Right ventricle myocardium inferior (tissue), 1 donor: ENCODE measurements at places on chromosomes 3 and 15.
A peak's percentile ranks its signal among the peaks of the same experiment; 100 is the strongest.

- no peak for DNase-seq
Measured at GRCh38 chr3:45207446-45207845, 18.6 kb downstream of the TMEM158 start.

DNA sequence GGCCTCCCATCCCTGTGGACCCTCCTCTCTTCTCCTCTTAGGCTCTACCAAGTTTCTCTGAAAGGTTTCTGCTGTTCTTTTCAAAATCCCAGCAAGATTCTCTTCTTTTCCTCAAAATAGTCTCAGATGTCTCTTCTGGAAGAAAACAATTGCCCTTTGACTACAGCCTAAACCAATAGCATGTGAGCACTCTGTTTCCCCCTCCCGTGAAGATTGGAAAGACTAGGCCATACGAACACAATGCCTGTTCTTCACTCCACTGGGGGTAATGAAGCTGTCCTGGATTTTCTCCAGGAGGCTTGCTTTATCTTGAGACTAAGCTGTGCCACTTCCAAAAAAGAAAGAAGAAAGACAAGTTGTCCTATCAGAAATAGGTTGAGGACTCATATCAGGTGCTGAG, 178.7 kb upstream of the MCTP2 start:
- no peak for DNase-seq

GRCh38 chr3:113556316-113556945, 24.1 kb downstream of the SIDT1 start:
- DNase-seq, result no peak

GRCh38 chr15:91733661-91734060, 119.8 kb upstream of the SLCO3A1 start:
- no peak for DNase-seq

DNA sequence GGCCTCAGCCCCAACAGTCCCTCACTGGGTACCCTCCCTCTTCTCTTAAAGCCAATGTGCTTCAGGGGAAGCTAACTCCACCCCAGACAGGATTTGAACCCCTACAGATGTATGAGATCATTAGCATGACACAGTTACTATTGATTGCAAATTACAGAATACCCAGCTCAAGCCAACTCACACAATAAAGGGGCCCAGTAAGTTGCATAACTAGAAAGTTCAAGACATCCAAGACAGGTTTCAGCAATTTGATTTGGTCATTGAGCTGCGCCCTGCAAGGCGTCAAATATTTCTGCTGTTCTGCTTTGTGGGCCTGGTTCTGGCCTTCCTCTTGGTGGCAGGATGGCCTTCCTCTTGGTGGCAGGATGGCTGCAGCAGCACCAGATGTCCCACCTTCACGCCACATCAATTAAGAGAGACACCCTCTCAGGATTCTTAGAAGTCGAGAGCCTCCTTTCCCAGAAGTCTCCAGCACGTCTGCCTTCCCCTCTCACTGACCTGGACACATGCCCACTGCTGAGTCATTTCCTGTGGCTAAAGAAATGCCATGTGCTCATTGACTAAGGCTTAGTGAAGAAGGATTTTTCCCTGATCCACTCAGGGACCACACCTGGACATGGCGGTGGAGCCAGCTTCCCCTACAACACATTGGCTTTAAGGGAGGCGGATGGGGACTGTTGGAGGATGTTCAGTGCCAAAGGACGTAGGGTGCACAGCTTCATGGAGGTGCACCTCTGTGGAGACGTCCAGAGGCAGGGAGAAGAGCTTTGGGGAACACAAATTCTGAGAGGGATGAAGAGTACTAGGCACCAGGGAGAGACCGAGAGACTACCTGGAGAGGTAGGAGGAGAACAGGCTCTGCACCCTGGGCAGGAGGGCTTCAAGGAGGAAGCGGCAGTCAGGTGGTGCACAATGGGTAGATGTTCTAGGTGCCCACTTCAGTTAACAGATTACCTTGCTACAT, 49.1 kb downstream of the DNASE1L3 start:
- DNase-seq, result peak; percentile 77

DNA sequence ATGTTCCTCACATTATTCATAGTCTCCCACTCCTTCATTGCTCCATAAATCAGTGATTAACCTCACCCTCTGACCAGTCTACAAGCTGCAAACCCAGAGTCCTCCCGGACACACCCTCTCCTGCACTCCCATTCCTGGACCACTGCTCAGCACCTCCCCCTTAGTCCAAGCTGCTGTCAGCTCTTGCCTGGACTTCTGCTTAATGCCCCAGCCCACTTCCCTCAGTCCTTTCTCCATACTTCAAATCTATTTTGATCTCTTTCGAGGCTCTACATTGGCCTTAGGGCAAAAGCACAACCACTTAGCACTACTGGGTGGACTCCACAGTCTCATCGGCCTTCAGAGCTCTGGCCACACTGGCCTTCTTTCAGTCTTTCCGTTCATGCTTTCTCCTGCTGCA, 79.4 kb upstream of the FAM98B start:
- no peak for DNase-seq

GRCh38 chr3:62164196-62164595, 209.2 kb downstream of the FEZF2 start:
- DNase-seq, result no peak

GRCh38 chr3:110227991-110228390, 843.6 kb upstream of the NECTIN3 start:
- DNase-seq, result no peak

- DNase-seq, result no peak
Measured at GRCh38 chr15:65418596-65418995, 4.2 kb downstream of the IGDCC4 start.

DNA sequence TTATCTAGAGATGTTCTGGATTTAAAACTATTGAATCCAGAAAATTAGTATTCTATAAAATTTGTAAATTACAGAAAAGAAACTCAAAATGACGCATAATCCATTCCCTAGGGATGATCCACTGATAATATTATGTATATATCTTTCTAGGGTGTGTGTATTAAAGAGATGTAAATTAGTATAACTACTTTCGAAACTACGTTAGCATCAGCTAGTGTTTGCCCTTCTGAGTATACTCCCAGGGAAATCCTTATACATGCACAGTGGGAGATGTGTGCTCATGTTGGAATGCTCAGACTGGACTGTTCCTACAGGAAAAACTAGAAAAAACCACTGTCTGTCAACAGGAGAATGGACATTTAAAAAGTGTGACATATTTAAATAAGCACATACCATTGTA, 36.4 kb downstream of the ACAA1 start:
- no peak for DNase-seq

- no peak for DNase-seq
Measured at GRCh38 chr15:39892418-39892817, 27.6 kb downstream of the GPR176 start.

- DNase-seq, result peak; percentile 78
Measured at GRCh38 chr3:47163169-47164006, 525 bp downstream of the SETD2 start.

DNA sequence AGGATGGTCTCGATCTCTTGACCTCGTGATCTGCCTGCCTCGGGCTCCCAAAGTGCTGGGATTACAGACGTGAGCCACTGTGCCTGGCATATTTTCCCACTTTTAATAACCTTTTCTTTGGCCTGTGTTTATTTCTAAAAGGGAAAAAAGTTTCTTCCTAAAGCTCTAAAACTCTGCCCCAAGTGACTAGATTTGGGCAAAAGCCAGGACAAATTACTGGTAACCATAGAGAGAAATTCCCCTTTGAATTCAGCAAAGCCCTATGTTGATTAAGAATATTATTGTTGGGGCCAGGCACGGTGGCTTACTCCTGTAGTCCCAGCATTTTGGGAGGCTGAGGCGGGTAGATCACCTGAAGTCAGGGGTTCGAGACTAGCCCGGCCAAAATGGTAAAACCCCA, 11.5 kb upstream of the TRPM7 start:
- no peak for DNase-seq

GRCh38 chr3:196537319-196537984, 22.3 kb upstream of the SMCO1 start:
- DNase-seq, result no peak

GRCh38 chr3:149941186-149941585, 29.5 kb downstream of the PFN2 start:
- no peak for DNase-seq

DNA sequence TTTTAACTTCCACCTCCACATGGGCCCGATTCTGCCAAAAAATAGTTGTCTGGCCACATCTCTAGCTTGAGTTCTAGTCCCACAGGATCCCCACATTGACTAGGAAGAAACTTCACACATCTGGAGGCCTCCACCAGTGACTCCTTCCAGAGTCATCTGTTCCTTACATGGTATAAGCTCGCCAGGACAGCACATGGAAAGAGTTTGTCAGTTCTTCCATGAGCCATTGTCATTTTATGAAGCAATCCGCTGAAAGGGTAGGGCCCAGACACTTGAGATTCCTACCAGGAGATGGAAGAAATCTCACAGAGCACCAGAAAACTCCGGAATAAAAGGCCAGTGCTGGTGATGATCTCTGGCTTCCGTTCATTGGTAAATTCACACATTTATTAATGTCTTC, 350.5 kb upstream of the ICE2 start:
- DNase-seq, result no peak

DNA sequence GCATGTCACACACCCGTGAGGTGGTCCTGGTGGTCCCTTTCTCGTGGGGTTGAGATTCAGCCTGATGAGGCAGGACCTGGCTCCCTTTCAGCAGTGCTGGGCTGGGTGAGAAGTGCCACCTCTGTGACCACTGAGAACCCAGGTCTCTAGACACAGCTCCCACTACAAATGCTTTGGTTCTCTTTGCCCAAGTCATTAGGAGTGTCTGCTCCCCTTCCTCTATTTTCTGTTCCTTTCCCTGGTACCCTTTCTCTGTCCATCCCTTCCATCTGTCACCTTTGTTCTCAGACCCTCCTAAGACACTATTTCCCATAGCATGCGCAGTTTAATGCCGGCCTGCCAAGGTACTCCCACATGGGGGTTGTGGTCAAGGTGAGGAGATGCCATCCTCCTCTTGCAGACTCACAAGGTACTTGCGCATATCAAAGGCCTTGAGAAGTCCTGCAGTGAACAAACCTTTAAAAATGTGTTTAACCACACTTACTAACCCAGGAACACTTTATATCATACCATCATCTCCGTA, 297.7 kb downstream of the LRTM1 start:
- DNase-seq, result no peak

DNA sequence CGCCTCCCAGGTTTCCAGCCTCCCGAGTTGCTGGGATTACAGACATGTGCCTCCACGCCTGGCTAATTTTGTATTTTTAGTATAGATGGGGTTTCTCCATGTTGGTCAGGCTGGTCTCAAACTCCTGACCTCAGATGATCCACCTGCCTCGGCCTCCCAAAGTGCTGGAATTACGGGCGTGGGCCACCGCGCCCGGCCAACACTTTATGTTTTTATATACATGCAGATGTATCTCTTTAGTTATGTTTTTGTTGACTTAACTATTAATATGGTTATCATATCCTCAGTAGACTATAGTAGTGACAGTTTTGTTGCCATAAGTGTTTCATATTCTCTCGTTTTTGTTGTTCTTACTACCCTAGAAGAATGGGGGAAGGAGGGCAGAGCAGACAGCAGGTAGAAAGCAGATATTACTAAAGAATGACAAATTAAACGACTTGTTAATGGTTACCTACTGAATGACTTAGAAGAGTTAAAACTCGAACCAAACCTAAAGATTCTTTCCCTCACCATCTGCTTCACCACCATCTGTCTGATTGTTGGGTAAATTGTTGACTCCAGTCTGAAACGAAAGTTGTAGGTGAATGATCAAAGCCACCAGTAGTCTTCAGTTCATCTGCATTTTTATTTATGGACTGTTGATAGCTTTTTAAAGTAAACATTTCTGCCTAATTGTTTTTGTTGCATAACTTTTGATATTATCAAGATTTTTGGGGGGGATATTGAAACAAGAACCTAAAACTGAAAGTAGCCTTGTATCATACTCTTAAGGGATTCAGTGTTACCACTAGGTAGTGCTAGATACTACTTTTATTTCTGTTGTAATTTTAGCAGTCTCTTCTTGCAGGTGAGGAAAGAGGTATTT, 89.3 kb downstream of the RASA2 start:
- DNase-seq, result no peak

GRCh38 chr3:126541628-126542339, 16.9 kb downstream of the C3orf22 start:
- no peak for DNase-seq

GRCh38 chr3:57227204-57227929, at the start of gene APPL1:
Gene APPL1 (plus strand): TSS chr3:57227729. CDS start chr3:57227884, 155 bp downstream.
- DNase-seq, result peak; percentile 96

GRCh38 chr3:189652042-189652441, 20.9 kb downstream of the TP63 start:
- DNase-seq, result no peak

DNA sequence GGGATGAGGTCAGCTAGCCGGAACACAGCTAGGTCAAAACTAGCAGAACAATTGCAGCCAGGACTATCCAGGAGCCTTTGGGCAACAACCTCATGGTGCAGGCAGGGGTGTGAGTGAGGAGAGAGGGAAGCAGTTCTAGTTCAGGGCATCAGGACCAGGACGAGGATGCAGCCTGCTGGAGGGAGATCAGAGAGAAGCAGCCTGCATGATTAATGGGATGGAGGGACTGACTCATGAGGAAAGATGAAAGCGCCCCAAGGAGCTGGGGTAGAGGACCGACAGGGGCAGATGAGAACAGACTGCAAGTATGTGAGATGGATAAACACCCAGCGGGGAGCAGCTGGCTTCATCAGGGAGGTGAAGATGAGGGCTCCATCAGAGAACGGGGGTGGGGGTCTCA, 37.9 kb upstream of the LRTM1 start:
- no peak for DNase-seq

GRCh38 chr3:13379201-13379830, 40.8 kb downstream of the NUP210 start:
- peak; percentile 40 for DNase-seq

GRCh38 chr3:97990624-97991292, 18.5 kb upstream of the RIOX2 start:
- DNase-seq, result no peak
